NCI-H510A (cell line): ENCODE measurements at places on chromosomes 16 and 17.

DNA sequence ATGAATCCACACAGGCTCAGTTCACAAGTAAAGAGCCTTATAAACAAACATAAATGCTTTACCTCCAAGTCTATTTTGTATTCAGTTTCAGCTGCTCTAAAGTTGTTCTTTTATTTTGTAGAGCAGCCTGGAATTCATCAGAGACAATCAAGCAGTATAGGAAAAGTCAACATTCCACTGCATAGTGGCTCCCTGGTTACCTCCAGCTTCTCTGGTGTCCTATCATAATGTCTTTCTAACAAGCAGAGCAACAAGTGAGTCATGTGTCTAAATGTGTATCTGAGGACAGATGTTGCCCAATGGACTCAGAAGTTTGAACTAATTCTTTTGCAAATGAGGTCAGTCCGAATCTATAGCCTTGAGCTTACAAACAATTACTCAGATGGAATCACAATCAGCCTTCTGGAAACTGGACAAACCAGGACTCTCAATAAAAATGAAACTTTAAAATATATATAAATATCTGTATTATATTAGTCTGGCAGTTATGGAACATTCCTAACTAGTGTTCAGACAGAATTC, 292.0 kb upstream of the TOM1L1 start:
- DNase-seq = no peak

DNA sequence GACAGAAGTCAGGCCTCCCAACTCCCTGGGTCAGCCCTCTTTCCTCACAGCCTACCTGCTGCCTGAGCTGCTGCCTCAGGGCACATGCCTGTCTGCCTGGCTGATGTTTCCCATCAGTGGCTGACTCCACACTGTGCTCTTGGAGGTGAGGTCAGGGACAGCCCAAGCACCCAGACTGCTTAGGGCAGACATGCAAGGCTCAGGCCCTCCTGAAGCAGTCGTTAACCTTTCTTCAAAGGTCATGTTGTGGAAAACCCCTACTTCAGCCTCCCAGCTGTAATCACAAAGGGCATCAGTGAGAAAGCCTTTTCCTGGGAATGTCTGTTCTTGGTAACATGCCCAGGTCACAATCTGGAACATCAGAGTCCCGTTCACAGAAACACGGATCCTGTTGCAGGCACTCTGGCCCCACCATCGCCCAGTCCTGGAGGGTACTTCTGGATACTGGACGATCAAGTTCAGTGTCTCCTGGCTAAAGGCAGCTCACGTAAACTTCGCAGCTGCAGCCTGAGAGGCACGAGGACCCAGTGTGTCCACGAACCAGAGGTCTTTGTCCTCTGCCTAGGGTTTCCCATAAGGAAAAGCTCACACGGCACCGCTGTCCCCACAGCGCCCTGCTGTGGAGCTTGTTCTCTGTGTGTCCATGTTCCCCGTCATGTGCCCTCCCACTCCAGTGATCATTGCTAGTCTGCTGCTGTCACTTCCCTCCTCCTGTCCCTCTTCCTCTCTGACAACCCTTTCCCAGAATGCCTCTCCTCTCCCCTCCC, 54.9 kb downstream of the GNAO1 start:
- DNase-seq = no peak

DNA sequence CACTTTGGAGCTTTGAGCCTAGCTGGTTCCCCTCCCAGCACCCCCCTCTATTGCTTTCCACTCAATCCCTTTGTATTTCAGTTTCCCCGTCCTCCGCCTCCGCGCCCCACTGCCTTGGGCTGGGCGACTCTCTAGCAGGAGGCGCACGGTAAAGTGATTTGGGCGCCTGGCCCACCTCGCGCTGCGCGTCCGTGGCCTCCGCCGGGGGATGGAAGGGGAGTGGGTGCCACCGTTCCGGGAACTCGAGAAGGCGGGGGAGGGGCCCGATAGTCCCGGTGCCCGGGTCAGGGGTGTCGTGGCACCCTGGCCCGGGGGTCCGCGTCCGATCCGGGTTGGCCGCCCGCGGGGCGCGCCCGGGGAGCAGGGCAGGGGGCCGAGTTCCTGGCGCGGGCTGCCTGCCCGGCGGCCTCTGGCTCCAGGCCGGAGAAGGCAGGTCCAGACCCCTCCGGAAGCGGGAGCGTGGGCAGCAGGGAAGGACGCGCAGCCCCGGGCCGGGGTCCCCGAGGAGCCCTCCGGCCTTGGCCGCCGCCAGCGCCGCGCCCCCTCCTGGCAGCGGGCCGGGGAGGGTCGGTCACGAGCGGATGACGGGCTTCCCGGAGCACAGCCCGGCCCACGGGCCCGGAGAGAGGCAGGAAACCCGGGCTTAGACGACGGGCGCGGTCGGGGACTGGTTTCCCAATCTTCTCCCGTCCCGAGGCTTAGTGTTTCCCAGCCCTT, 15.8 kb downstream of the MEOX1 start:
- DNase-seq = no peak

DNA sequence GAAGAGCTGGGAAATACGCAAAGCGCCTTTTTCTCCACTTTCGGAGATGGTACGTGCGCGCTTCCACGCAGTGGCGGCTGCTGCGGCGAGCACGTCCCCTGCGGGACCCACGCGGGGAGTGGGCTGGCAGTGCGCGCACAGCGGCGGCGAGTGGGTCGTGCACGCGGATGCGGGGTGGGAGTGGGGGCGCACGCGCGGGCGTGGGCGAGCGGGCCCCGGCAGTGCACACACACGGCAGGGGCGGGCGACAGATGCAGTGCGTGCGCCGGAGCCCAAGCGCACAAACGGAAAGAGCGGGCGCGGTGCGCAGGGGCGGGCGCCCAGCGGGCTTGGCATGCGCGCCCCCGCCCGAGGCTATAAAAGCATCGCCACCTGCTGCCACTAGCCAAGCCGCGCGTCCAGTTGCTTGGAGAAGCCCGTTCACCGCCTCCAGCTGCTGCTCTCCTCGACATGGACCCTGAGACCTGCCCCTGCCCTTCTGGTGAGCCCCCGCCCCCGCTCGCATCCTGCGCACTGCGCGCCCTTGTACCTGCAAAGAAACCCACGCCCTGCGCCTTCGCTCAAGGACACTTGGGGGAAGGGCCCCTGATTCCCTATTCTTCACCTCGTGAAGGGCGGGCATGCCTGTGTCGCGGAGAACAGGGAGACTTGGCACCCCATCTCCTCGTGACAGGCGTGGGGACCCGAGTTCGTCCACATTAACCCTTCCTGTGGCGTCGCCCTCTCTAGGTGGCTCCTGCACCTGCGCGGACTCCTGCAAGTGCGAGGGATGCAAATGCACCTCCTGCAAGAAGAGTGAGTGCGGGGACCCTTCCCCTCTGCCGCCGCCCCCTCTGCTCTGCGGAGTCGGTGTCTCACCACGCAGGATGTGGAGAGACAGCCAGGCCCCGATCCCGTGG, at the start of gene MT3:
Gene MT3, plus strand, starts transcription at position 388 of the 899 bp plus-strand sequence. Its CDS starts 63 bp downstream, at position 451.
- DNase-seq = peak; percentile 56

DNA sequence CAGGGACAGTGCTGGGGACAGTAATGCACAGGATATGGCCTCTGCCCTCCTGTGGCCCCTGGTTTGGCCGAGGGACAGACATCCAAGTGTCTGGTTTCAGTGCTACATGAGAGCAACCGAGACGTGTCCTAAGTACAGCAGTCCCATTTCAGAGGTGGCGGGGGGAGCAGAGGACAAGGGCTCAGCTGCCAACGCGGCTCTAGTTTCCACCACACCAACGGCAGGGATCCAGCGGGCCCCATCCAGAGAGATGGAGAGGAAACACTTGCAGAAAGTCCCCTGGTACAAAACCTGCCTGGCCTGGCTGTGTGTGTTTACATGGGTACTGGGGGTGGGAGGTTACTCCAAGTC, 125.8 kb upstream of the SMURF2 start:
- DNase-seq = no peak

GRCh38 chr17:50550661-50551432, 3.9 kb downstream of the SPATA20 start:
- peak; percentile 68 for DNase-seq

GRCh38 chr17:7440113-7440833, 961 bp downstream of the FGF11 start:
- peak; percentile 3 for DNase-seq

DNA sequence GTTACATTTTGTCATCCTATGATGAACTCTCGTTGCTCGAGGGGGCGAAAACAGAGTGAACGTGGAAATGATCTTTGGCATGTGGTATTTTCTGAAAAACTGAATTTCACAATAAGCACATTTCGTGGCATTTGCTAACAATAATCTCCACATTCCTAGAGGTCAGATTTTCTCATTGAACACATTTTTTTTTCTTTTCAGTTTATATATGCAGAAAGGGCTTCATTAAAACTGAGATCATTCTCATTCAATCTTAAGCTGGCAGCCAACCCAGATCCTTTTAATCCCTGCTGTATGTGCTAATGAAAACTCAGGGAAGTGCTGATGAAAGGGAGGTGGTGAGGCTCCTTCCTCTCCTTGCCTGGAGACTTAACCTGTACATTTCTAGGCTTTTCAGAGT, 52.6 kb downstream of the PRKCA start:
- no peak for DNase-seq

DNA sequence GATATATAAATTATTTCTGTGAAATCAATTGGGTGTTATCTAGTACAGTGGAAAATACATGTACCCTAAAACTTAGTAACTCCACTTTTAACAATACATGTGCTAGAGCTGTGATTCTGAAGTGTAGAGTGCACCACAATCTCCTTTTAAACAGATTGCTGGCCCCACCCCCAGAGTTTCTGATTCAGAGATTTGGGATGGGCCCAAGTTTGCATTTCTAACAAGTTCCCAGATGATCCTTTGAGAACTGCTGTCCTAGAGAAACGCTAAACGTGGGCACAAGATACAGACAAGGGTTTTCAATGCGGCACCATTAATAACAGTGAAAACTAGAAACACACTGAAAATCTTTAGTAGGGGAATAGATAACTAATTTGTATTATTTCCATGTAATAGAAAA, 49.2 kb downstream of the NXPH3 start:
- DNase-seq = no peak

- no peak for DNase-seq
Measured at GRCh38 chr16:35195864-35196216, 1736.4 kb downstream of the TP53TG3F start.

DNA sequence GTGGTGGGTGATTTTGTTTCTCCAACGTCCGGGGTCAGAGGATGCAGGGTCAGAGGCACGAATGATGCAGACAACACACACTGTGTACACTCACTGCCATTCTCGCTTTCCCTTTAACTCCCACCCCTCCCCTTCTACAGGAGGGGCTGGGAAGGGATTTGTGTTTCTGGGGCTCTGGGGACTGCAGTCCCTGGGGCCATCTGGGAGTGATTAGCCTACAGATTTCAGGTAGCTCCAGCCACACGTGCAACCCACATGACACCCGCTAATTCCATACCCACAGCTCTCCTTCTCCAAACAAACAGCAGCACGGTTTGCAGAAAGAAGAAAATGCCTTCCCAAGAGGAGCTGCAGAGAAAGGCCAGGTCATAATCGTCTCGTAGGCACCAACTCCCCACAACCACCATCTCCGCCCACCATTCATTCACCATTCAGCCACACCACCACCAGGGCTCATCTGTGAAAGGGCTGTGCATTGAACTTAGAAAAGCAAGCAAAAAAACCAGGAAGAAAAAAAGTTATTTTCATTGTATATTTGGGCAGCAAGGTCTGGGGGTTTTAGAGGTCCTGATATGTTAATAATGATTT, 9.4 kb upstream of the SOX9 start:
- no peak for DNase-seq

DNA sequence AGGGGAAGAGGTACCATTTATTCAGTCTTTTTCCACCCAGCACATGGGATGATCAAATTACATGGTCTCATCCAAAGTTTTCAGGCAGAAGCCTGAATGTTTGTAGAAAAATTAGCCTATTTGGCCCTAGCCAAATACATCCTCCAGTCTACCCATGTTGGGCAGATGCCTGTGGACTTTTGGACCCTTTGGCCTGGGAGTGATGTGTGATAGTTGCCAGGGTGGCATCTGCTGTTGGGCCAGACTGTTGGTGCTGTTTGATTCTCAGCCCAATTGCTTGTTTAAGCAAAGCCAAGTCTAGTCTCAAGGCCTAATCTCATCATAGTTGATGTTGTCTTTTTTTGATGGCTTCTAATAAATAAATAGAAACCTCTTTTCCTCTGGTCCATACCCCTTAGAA, 419.0 kb downstream of the CDH13 start:
- DNase-seq = no peak

DNA sequence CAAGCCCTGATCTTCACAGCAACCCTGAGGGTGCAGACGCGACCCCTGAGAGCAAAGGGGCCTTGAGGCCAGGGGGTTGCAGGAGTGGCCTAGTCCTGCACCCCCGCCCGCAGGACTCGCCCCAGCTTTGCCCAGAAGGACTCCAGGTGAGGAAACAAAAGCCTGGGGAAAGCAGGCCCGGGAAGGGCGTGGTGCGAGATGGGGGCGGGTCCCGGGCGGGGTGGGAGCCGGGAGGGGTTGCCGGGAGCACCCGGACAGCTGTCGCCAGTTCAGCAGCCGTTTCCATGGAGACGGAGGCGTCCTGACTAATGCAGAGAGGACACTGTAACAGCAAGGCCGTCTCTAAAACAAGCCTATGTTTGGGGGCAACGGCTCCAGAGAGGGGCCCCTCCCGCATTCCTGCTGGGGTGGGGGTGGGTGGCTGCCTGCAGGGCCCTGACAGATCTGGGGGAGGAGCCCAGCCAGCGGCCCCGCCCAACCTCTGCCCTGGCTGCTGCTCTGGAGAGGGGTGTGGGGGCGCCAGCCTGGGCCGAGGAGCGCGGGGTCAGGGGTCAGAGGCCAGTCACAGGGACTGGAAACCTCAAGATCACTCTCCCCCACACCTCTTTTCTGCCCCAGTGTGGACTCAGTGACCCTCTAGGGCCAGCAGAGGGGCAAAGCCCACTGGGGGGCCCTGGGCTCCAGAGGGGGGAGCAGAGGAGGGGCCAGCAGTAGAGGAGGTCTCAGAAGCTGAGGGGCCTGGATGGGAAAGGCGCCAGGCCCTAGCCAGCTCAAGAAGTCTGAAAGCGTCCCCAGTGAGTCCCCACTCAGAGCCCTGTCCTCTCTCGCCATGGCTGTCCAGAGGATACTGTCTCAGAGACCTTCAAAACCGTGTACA, 3.1 kb upstream of the TPPP3 start:
- peak; percentile 89 for DNase-seq

DNA sequence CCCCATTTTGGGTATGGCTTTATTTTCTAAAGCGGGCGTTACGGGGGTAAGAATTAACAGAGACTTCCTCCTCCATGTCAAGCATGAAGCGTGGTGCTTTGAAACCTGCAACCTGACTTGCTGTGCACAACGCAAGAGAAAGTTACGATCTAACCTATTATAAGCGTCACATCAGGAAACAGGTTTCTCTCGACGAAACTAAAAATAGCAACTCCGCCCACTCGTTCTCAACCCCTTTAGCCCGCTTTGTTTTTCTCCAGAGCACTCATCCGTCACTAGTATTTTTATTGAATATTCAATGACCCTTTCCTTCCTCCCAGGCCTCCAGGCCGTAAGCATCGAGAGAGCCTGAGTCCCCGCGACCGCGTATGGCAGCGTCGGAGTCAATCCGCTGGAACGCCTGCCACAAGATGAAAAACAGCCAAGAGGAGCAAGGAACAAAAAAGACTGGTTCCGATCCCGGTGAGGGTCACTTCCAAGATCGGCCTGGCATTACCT, 555 bp downstream of the NUP88 start:
- no peak for DNase-seq

GRCh38 chr16:57677622-57678369, 9.7 kb downstream of the ADGRG3 start:
- DNase-seq = no peak
